ENCODE measurements at places on chromosomes 16 and 17.

DNA sequence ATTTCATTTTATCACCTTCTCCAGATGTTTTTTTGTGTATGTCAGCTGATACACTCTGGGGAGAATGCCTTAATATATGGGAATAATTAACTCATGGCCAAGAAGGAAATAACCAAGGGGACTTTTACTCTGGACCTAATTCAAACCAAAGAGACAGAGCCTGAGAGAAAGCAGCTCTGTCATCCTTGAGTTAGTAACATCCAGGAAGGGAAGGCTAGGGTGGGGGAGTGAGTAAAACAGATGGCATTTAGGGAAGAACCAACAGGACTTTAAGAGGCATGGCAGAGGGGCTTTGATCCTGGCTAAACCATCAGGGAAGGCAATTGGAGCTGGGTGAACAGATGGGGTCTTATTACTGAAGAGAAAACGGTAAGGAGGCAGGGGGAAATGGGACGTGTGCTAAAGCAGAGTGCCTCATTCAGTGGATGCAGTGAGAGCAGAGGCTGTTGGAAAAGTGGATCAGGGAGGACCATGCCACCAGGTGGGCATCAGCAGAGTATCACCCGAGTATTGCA, 2.5 kb upstream of the SMPD3 start:
- DNase-seq: no peak

GRCh38 chr17:48551596-48552465, 6.9 kb upstream of the HOXB2 start:
- DNase-seq: no peak

DNA sequence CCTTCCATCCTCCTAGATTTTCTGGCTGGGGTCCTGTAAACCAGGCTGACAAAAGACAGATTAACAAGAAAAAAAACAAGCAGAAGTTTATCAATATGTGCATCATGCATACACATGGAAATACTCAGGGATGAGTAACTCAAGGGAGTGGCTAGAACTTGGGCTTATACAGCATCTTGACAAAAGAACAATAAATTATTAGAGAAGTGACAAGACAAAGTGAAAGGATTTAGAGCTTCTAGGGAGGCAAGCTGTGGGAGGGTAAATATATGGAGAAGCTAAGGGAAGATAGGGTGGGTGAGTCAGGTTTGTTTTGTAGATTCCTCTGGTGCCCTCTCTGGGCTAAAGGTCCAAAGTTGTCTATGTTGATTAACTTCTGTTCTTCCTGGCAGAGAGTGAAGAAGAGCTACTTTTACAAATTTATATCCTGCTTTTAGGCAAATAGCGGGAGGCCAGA, 48.0 kb upstream of the NDRG4 start:
- no peak for DNase-seq

DNA sequence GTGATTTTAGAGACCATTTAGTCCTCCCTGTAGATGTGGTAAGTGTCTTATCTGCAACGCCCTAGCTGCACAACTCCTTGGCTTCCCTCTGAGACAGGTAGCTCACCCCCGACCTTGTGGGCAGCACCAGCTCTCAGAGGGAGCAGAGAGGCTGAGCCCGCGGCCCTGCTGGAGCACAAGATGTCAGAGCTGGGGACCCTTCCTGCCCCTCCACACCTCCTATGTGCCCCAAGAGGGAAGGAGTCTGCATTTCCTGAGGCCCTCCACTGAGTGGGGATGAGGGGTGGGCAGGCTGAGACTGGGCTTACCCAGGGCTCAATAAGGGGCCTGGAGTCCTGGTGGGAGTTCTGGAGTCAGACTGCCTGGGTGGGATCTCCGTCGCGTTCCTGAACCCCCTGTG, 12.2 kb upstream of the ADGRG1 start:
- DNase-seq: no peak

- DNase-seq: no peak
Observed at GRCh38 chr17:4945944-4946280, 2.4 kb downstream of the PFN1 start.

DNA sequence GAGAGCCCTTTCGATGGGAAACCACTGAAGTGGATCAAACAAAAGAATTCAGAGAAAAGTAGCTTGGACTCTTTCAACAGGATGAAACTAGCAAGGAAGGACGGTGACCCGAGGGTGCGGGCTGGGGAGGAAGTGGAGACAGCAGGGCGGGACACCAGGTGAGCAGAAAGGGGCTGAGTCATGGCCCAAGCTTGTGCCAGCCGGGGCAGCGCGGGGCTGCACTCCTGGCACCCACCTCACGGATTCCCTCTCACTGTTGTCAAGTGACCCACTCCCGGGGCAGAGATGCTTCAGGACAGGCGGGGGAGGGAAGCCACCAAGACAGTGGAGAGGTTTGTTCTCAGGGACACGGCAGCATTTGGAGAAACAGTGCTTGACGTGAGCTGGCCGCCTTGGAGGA, 10.7 kb upstream of the RNF222 start:
- DNase-seq: no peak

GRCh38 chr16:56093055-56093454, 98.2 kb upstream of the GNAO1 start:
- DNase-seq: no peak

DNA sequence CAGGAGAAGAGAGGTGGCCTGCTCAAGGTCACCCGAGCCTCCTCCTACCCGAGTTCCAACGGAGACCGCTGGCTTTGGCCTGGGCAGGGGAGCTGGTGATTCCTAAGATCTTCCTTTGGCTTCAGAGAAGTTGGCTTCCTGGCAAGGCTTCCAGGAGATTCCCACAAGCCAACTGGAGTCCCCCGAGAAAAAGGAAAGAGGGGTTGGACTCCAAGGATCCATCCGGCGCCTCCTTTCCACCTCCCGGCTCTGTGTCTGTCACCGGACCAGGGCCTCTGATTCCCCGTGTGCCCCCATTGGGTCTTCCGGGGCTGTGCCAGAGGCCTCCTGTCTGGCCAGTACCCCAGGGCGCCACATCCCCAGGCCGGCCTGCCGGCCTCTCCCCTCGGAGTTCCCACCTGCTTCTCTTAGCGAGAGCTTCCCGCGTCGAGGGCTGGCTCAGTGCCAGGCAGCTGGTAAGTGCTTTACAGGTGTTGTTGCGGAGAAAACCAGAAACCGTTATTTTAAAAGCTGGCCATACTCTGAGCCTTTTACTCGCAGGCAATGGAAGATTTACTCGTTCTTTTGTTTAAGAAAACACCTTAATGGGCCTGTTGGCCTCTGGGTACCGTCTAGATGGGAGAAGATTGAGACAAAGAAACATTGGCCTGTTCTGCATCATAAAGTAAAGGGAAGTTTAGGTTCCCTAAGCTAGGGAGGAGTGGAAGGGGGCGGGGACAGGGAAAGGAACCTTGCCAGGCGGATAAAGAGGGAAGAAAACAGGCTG, 258.4 kb upstream of the SDK2 start:
- DNase-seq: no peak

GRCh38 chr17:69060822-69061221, at the start of gene ABCA9:
TSS of gene ABCA9 (minus strand) at chr17:69060927. CDS start at chr17:69051126, 9,801 bp downstream.
- DNase-seq: peak; percentile 28

DNA sequence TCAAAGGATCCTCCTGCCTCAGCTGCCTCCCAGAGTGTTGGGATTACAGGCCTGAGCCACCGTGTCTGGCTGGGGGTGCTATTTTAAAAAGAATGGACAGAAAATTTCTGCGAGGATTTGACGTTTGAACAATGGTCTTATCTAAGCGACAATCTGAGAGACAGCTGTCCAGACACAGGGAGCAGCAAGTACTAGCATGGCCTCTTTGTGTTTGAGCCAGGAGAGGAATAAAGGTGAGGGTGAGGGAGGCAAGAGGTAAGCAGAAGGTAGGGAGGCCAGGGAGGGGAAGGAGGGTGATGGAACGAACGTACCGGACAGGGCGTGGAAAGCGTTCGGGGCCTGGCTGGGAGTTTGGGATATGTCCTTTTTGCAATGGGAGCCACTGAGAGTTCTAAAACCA, 59.2 kb downstream of the PITPNC1 start:
- no peak for DNase-seq

DNA sequence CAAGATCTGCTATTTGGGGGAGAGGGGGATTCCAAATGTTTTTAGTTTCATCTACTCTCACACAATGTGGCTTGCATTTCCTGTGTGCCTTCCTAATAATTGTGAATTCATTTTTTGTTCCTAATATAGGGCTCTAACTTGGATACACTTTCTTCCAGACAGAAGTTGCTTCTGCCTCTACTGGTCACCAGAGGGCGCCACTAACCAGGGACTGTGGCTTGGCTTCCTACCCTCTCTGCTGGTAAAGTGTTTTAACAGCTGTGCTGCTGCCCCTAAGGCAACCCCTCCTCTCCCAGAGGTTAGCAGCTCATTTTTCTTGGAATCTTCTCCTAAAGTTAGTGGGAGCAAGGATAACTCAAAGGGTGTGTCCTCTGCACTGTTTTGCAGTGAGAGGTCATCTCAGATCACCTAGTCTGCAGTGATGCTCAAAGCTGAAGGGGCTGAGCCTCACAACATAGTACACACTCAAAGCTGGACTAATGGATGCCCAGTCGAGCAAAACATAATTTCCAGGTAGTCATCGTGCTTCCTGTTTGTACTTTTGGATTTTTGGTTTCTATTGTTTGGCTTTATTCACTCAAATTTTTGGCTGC, 5.0 kb upstream of the PRSS54 start:
- DNase-seq: no peak

DNA sequence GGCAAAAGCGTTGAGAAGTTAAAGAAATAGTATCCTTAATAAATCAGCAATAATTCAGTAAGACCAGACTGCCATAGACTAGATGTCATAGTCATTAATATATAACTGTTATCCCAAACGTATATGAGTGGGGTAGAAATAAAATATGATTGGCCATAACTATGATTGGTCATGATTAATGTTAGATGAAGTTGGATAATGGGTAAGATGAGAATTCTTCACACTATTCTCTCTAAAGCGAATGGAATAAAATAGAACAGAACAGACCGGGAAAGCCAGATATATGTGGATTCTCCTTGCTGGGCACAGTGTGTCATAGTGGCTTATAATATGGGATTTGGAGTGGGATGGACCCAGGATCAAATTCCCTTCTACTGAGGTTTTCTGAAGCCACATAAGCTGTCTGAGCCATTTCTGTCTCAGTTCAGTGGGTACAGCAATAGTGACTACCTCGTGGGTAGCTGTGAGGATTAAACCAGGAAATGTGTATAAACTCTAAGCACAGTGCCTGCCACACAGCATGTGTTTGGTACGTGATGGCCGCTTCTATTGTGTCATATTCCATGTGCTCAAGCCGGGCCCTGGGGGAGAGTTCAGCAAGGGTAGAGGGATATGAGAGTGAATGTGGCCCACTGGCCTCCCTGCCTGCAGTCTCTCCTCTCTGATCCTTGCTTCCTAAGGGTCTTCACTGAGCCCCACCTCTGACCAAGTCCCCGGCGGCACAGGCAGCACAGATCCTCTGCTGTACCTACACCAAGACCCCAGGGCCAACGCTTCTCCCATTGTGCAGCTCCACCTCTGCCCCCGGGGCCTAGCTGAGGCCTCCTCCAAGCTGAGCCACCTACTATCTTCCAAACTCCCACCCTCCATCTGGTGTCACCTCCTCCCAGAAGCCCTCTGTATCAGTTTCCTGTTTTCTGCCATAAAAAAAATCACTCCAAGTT, 3.7 kb downstream of the CETP start:
- peak; percentile 54 for DNase-seq

DNA sequence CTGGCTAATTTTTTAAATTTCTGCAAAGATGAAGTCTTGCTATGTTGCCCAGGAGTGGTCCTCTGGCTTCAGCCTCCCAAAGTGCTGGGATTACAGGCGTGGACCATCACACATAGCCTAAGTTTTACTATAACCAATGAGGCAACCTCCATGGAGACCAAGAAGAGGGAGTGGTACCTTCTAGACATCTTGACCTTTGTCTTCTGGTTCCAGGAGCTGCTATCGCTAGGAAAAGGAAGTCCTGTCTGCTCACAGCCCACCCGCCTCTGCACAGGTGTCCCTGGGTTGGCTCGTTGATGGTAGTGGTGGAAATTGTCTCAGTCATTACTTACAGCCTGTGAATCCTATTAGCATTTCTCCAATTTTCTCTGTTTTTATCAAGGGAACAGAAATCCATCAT, 169.7 kb downstream of the PRKCA start:
- DNase-seq: no peak

GRCh38 chr17:14331225-14331981, 30.5 kb downstream of the HS3ST3B1 start:
- no peak for DNase-seq

DNA sequence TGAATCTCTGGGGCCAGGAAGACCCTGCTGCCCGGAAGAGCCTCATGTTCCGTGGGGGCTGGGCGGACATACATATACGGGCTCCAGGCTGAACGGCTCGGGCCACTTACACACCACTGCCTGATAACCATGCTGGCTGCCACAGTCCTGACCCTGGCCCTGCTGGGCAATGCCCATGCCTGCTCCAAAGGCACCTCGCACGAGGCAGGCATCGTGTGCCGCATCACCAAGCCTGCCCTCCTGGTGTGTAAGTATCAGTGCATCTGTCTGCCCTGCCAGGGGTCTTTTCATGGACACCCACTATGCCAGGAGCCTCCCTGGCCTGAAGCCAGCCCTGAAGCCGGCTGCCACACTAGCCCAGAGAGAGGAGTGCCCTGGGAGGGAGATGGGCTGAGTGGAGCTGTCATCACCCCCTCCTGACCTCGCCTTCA, at the start of gene CETP:
Gene CETP (plus strand): TSS at position 100 of the 431 bp plus-strand sequence. CDS start 30 bp downstream, at position 130.
- no peak for DNase-seq

- DNase-seq: no peak
Observed at GRCh38 chr17:48386826-48387225, 43.2 kb downstream of the SKAP1 start.

DNA sequence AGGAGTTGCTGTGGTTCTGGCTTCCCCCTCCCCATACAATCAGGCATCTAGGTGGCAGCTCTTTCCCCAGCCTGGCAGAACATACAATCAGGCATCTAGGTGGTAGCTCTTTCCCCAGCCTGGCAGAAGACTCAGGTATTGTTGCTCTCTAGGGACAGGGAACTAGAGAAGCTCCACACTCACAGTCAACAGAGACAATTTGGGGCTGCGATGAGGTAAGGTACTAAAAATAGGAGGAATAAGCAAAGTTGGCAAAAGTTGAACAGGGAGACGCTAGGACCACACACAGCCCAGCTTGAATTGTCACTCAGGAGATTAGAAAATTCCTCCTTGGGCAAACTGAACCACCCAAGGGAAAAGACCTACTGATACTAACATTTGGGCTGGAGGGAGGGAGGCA, 315.5 kb upstream of the CDH5 start:
- DNase-seq: no peak

DNA sequence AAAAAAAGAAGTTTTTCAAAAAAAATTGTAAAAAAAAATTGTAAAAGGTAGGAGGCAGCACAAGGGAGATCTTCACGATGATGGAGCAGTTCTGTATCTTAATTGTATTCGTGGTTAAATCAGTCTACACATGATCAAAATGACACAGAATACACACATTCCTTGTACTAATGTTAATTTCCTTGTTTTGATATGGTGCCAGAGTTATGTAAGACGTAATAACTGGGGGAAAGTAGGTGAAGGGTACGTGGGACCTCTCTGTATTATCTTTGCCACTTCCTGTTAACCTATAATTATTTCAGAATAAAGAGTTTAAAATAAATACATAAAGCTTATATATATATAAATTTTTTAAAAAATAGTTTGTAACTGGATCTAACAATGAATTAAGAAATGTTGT, 36.8 kb downstream of the HELZ start:
- no peak for DNase-seq

- DNase-seq: no peak
Observed at GRCh38 chr17:73166731-73167581, 2.1 kb downstream of the SSTR2 start.
